CD8-positive, alpha-beta T cell (primary cell): ENCODE measurements at places on chromosomes 7 and 10. TPM values are rescaled to one million over a fixed set of nuclear protein-coding genes. Genes with fewer than 3 reads are reported as not detected.

PRTFDC1 gene
- total RNA-seq: 0.39 TPM

PTN gene
- not detected for total RNA-seq

CCDC146 gene
- 9.2 TPM for total RNA-seq

AEBP1 gene
- total RNA-seq: 22.6 TPM

AKR1C4 gene
- total RNA-seq: not detected

- DNase-seq: no peak
These were observed 2.9 kb downstream of the AKR1D1 start for GRCh38 chr7:138079137-138079536.

GRCh38 chr7:100475549-100475948, 3.5 kb downstream of the TSC22D4 start:
- DNase-seq: no peak
